Kidney (tissue), 22 donors: ENCODE measurements at places on chromosomes 2 and 18.

DNA sequence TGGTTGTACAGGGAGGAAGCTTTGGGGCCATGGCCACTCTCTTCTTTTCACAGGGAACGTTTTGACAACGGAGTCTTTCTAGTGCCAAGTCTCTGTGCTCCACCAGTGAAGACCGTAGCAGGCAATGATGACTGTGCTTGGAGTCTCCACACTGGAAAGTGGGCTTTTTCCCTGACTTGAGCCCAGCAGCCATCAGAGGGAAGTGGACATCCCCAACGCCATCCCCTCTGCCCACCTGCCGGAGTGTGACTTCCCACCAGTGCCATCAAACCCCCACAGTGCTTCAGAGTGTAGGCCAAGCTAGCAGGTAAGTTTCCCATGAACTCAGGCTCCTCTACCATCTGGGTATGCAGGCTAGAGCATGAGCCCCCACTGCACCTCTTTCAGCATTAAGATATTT is 78.7 kb downstream of the APOB start:
- no peak for DNase-seq

- DNase-seq, result no peak
Observed at GRCh38 chr18:4384932-4385331, 70.2 kb downstream of the DLGAP1 start.

DNA sequence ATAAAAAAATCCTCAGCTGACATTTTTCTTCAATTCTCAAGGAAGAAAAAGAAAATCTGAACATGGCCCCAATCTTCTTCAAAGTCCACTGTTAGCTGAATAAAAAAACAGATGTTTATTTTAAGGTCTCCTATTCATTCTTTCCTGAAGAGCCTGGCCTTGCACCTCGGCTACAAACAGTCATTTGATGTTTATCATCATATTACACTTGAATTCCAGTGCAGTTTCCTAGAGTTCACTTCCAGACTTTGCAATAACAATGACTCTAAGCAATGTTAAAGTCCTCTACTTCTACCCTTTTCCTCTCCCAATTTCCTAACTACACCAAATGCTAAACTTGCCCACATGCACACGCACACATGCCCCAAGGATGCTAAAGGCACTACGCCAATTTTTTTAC is 70.1 kb downstream of the NOL10 start:
- no peak for DNase-seq

- no peak for DNase-seq
Observed at GRCh38 chr2:37499113-37499512, 154.7 kb downstream of the QPCT start.

DNA sequence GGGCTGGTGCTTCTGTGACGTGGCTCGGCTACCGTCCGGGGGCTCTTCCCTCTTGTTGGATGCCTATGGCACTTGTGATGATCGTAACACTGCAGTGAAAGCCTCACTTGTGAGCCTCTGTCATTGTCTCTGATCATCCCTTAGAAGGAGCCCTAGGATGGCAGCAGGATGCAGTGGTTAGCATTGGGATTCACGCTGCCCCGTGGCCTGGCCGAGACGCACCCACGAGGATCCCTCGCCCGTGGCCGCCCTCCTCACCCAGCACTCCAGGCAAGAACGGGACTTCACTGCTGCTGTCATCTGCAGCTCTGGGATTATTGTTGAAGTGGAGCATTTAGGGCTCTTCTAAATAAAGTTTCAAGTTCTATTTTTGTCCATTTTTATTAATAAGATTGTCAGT is 46.8 kb upstream of the CTDP1 start:
- DNase-seq, result no peak

GRCh38 chr2:9538000-9538507 is 17.6 kb downstream of the ADAM17 start:
- no peak for DNase-seq

DNA sequence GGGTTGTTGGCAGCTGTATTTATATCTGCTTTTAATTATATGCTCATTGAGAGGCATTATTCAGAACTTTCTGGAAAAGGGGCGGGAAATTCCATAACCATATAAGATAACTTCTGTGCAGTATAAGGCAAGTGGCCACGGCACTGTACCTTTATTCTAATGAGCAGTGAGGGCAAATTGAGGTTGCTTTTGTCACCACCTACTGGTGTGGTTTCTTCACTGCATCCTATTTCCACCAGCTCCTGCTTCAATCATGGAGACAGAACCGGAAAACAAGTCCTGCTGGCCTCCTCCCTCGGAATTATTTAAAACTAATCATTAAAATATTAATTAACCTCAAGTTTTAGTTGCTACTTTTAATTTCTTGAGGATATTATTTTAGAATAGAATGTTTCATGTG is 759.4 kb downstream of the CBLN2 start:
- no peak for DNase-seq

- peak; percentile 66 for DNase-seq
Observed at GRCh38 chr2:20578895-20579825, 71.7 kb downstream of the HS1BP3 start.

GRCh38 chr18:47873625-47874024 is 56.8 kb downstream of the SMAD2 start:
- no peak for DNase-seq

DNA sequence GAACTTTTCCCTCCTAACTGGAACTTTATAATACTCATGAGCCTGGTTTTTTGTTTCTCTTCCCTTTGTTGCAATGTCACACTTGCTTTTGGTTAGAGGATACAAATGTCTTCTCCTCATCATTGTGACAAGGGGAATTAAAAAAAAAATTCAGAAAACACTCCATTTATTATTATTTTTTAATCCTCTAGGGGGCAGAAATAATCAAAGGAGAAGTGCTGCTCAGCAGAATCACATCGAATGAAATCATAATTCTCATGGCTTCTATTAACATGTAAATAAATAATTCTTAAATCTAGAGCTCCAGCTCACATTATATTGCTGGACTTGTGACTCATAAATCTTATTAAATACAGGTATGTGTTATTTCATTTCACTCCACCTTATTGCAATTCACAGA is 273.8 kb downstream of the TRIB2 start:
- DNase-seq, result no peak

DNA sequence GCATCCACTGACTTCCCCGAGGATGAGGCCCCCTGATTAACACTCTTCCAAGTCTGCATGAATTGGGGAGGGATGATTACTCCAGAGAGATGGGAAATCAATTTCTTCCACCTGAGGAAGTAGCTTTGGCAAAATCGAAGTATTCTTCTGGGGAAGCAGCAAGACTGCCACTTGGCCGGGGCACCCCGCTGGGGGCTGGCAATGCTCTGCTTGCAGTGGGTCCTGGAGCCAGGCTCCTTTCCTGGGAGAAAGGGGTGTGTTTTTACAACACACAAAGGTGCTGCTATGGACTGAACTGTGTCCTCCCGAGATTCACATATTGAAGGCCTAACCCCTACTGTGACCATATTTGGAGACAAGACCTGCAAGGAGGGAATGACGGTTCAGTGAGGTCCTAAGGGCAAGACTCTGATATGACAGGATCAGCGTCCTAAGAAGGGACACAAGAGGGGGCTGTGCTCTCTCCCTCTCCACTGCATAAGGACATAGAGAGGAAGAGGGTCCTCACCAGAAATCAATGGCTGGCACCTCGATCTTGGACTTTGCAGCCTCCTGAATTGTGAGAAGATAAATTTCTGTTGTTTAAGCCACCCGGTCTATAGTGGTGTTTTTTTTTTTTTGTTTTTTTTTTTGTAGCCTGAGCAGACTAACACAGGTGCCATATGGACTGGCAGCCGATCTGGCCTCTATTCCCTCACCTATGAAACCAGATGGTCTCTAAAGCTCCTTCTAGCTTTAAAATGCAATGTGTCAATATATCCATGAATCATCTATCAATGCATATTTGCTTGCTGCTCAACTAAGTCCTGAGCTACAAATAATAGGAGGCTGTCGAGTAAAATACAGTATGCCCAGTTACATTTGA is 3.6 kb upstream of the SMARCAL1 start:
- no peak for DNase-seq

DNA sequence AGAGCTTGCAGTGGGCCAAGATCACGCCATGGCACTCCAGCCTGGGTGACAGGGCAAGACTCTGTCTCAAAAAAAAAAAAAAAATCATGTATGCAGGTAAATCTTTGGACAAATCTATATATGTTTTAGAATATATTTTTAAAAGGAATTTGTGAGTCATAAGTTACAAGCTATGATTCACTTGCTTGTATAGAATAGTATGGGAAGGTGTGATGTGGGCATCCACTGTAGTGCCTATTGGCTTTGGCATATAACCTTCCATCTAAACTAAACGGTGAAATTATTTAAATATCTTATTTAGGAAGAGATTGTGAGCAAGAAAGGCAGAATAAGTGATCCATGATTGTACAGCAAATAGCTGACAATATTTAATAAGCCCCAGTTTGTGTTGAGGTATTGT is 261.1 kb downstream of the GALNT13 start:
- DNase-seq, result no peak

GRCh38 chr18:52319424-52319983 is 20.5 kb upstream of the DCC start:
- DNase-seq, result no peak

DNA sequence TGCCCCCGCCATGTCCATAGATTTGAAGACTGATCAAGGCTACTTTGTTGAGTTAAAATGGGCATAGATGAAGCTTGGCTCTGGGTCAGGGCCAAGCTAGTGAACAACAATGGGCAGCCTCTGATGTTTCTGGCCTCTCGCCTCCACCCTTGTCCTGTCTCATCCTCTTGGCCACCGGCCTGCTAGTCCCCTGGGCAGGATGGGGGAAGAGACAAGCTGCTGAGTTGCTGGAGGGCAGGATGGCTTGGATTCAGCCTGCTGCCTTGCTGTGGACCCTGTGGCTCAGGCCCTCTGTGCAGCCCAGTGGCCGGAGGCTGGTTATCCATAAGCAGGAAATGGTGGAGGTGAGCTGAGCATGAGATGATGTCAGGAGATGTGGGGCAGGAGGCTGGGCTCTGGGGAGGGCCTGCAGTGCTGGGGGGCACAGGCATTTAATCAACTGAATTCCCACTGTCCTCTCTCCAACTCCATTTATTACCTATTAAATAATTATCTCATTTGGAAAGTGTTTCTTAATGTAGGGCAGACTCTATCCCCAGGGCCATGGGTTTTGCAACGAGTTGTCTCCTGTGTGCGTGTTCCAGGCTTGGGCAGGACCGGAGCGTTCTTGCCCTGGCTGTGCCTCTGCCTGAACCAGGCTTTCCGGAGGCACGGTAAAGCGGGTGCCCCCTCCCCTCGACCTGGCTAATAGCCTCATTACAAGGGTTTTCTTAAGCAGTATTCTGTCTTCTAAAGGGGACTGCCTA is 122.9 kb downstream of the GLI2 start:
- no peak for DNase-seq

- no peak for DNase-seq
Observed at GRCh38 chr2:9815844-9816279, 27.4 kb upstream of the TAF1B start.

DNA sequence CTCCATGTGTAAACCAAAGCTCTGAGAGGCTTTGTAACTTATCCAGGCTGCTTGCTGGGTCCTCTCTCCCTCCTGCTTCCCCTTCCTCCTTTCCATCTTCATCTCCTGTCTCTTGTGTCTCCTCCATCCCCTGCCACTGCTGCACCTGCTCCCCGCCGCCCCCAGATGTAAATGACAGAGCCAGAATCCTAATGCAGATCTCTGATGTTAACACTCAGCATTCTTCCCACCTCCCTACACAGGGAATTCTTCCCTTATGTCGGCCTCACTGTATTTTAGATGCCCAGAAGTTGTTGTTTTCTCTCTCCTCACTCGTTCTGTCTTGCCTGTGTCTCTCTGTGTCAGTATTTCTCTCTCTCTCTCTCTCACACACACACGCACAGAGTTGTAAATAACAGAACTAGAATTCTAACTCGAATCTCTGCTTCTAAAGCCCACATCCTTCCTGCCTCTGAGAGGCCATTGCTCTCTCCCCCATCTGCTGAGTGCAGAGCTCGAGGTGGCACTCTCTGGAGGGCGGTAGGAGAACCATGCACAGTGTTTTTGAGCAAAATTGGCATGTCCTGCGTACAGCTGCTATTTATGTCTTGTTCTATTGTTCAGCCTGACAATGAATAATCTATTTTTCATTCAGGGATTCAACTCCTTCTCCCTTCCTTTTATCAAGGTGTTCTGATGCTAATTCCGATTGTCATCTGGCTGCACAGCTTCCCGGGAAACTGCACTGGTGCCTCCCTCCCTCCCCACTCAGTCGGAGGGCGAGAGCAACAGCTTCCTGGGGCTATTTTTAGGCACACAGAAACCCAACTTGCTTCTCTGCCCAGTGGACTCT is 219.9 kb downstream of the SH3RF3 start:
- DNase-seq, result no peak

- DNase-seq, result no peak
Observed at GRCh38 chr18:26159353-26159752, 25.7 kb downstream of the PSMA8 start.

GRCh38 chr2:127097471-127097765 is 9.5 kb downstream of the BIN1 start:
- DNase-seq, result no peak

- peak; percentile 61 for DNase-seq
Observed at GRCh38 chr2:239148495-239149200, 252.2 kb downstream of the HDAC4 start.

DNA sequence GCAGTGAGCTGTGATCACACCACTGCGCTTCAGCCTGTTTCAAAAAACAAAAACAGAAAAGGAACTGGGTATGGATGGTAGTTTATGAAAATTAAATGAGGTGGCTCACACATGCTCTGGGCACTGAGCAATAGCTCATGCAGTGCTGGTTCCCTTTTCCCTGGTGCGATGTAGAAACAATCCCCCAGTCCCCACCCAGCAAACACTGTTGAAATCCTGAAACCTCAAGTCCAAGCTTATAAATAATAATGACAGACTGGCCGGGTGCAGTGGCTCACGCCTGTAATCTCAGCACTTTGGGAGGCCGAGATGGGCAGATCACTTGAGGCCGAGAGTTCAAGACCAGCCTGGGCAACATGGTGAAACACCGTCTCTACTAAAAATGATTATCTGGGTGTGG is 55.4 kb upstream of the SMAD2 start:
- DNase-seq, result no peak

DNA sequence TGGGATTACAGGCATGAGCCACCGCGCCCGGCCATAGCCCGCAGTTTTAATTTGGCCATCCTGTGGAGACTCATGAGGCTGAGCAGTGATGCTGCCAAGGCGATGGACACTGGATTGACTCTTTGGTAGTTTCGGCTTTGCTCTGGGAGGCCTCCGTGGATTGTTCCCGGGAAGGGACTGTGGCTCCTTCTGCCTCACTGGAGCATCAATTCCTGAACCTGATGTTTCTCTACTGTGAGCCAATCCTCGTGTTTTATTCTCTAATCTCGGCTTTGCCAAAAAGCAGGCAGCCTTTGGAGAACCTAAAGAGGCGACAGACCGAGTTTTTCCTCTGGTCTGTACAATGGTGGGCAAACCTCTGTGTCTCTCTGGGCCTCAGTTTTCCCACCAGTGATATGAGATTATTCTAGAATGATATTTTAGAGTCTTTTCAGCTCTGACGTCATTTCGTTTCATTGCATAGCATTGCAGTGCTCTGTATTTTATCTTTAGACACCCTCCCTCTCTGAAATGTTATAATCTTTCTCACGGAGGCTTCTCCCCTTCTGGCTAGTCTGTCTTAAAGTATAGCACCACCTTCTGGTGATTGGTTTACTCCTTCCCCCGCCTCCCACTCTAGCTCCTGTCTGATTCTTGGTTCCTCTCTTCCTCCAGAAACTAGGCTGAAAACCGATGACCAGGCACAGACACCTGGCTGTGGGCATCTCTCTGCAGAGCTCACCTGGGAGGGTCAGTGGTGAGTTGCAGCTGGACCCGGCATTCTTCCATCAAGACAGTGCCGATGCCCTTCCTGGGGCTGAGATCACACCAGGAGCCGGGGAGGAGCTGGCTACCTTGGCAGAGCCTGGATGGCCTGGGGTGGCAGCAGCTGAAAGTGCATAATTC is 341.3 kb downstream of the MYCN start:
- DNase-seq, result peak; percentile 69

- no peak for DNase-seq
Observed at GRCh38 chr2:64383016-64383591, 70.9 kb upstream of the LGALSL start.
